ENCODE measurements at places on chromosomes 1 and 21.

DNA sequence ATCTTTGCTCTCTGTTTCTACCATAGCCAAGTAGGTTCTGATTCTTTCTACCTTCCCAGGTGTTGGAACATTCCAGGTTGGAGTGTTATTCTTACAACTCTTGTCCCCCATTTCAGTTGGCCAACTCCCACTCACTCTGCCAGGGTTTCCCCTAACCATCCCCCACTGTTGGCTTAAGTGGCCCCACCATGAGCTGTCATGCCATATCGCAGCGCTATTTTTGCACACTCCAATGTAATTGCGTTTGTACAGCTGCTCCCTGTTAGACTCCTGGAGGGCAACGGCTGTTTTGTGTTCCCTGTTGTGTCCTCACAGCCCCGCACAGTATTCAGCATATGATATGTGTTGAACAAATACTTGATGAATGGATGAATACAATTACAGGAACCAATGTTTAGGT lies 117.7 kb upstream of the ETS2 start:
- DNase-seq = no peak

- no peak for DNase-seq
Observed at GRCh38 chr1:245173446-245174211, 18.8 kb downstream of the KIF26B start.

DNA sequence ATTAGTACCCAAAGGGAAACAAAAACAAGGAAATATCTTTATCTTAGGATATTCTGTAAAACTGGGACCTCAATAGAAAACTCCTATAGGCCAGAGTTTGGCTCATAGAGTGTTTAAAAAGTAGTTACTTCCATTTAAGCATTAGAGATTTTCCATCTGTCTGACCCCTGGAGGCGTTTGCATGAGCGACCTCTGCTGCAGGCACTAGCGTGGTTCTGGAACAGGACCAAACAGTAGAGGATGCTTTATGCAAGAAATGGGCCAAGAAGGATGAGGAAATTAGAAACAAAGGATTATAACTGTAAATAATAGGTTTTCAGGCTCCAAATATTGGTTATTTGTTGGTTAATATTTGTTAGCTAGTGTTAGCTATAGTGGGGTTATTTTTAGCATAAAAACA lies 5.7 kb downstream of the ZBTB40 start:
- DNase-seq = peak; percentile 44

DNA sequence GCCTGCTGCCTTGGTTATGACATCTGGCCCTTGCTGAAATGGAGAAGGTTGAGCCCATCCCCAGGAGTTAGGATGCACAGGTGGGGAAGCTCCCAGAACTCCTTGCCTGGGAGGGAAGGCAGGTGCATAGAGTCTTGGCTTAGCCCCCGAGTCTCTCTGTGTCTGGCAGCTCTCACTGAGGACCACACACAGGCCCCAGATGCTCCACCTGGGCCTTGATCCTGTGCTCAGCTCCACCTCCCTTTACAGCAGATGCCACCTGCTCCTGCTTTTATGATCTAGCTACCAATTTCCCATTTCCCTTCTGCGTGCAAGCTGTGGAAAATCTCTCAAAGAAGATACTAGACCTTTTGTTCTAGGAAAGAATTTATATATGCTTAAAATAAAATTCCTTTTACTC lies 28.8 kb upstream of the KCNJ6 start:
- no peak for DNase-seq

DNA sequence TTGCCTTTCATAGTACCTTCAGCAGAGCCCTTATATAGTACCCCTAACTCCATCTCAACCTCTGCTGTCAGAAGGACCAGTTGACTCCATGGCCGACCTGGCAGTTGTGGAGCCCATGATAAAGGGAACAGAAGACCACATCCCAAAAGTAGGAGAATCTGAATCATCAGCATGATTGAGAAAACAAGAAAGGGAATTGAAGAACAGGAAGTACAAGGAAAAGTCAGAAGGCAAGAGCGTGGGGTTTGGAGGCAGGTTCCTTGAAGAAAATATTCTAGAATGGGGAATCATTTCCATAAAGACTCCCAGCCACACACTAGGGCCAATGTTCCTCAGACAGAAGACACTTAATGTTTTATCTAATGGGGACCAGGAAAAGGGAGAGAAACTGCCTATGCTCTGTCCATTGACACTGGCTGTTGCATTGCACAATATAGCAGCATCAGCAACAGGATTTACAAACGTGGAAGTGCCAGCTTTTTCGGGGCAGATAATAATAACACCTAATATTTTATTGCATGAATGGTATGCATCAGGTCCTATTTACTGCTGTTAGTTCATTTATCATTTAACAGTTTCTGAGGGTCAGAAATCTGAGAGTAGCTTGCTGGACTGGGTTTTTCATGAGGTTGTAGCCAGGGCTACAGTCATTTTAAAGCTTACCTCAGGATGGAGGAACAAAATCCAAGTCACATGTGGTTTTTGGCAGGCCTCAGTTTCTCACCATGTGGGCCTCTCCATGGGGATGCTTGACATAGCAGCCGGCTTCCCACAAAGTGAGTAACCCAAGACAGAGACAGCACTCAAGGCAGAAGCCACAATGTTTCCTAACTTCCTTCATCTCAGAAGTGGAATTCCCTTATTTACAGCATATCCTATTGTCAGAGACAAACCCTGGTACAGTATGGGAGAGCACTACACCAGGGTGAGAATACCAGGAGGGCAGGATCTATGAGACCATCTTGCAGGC lies 483.4 kb downstream of the PLPP3 start:
- peak; percentile 99 for DNase-seq

DNA sequence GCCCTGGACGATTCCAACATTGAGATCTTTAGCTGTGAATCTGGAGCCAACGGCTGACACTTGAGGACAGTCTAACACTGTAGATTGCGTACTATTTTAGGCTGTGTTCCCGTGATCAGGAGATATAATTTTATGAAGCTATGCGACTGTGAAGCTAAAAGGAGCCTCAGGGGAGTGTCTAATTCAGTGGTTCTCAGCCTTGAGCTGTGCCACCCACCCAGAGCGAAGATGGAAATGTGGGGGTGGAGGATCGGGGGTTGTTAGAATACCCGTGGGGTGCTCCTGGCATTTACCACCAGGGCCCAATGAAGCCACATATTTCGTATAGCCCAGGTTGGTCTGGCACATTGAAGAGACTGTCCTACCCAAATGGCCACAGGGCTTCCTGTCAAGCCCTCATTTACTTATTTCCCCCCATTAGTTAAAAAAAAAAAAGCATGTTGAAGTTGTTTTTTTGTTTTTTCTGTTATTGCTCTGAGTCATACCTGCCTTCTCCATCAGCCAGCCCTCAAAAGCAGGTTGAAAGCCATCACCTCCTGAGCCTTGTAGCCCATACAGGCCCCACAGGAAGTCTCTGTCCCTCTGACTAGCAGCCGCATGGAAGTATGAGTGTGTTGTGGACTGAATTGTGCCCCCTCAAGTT lies 141.7 kb downstream of the GALNT2 start:
- DNase-seq = no peak

DNA sequence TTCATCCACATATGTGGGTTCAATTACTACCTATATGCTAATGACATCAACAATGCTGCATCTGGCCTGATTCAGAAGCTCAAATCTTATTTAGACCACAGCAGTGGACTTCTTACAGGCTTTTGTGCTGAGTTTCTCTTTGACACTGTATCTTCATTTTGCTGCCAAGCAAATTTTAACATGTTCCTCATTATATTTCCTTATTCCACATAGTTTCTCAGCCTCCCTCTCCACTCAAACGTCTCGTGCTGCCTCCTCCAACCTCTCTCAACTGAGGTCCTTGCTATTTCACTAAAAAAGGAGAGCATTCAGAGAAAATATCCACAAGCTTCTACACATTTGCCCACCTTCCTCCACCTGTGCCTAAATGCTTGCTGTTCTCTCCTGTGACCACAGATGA lies 6.5 kb downstream of the TDRKH start:
- DNase-seq = no peak

DNA sequence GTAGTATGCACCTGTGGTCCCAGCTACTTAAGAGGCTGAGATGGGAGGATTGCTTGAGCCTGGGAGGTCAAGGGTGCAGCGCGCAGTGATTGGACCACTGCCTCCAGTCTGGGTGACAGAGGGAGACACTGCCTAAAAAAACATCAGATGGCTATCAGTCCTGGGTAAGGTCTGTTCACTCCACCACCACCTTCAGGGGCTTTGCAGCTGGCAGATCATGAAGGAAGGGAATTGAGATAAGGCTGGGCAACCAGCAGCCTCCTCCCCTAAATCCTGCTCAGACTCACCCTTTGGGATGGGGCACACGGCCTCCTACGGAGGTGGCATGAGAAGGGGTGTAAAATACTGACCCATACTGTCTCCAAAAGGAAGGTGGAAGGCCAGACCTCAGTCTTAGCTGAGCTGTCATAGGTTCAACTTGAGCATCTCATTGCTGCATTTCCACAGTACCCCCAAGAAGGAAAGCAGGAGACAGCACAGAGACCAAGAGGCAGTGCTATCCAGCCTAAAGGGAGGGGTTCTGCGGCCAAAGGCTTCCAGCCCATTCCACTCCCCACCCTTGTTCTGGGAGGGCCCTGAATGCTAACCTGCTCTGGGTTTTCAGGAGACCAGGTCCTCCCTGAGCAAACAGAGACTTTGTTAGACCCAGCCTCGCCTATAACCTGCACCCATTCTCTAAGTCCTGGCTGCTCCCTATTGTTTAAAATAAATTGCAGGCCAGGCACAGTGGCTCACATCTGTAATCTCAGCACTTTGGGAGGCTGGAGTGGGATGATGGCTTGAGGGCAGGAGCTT lies 13.7 kb downstream of the SLC45A3 start:
- no peak for DNase-seq

GRCh38 chr1:15153842-15154479 lies 414 bp downstream of the TMEM51 start:
- peak; percentile 49 for DNase-seq

- DNase-seq = no peak
Observed at GRCh38 chr1:3393987-3394920, 60.2 kb upstream of the ARHGEF16 start.

DNA sequence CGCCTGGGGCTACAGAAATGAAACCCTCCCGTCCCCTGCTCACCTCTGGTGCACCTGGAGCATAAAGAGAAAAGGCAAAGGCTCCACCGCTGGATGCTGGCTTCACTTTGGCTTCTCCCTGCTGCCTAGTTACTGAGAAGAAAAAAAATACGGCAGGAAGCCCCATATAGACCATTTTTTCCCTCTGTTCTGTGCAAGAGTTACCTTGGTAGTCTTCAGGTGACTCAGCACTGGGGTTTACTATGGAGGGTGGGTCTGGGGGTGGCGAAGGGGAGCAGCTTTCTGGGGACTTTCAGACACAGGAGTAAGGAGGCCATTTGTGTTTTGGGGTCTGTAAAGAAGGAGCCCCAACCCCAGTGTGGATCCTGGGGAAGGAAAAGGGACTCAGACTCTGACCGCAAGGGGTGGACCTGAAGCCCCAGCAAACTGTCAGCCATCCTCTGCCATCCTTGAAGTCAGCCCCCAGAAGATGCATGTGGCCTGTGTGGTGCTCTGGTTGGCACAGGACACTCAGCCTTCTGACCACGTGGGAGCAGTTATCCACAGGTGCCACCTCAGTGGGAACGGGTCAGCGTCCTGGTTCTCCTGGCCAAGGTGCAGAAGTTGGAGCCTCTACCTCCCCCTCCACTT lies 25.9 kb upstream of the EPS8L3 start:
- no peak for DNase-seq

- no peak for DNase-seq
Observed at GRCh38 chr1:26828411-26828991, 2.0 kb downstream of the ZDHHC18 start.

DNA sequence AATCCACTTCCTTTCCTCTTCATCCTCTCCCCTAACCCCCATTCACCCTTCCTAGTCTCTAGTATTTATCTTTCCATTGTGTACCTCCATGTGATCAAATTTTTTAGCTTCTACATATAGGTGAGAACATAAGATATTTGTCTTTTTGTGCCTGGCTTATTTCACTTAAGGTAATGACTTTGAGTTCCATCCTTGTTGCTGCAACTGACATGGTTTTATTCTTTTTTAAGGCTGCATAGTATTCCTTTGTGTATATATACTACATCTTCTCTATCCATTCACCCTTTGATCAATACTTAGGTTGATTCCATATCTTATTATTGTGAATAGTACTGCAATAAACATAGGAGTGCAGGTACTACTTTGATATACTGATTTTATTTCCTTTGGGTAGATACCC lies 128.7 kb downstream of the PCBP3 start:
- DNase-seq = no peak

DNA sequence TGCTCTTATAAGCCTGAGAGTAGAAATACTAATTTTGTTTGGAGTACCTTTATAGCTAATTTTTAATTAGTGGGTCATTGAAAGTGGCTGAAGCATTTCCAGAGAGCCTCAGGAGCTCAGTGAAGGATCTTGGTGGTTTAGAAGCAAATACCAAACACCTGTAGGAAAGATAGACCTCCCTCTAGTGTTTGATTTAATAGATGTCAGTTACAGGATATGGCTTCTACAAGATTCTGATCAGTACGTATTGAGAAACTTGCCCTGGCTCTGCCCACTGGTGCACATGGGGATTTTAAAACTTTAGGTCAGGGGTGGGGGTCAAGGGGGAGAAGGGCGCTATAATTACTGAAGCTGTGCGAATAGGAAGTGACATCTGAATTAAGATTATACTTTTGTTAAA lies 122.2 kb downstream of the POU2F1 start:
- DNase-seq = no peak

DNA sequence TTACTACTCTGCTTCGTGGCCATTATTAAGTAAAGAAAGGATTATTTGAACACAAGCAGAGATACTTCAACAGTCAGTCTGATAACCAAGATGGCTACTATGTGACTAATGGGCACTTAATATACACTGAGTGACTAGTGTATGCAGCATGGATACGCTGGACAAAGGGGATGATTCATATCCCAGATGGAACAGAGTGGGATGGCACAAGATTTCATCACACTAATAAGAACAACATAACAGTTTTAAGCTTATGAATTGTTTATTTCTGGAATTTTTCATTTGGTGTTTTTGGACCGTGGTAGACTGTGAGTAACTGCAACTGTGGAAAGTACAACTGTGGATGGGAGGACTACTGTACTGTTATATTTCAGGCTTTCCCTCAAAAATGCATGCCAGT lies 9.4 kb downstream of the ZCCHC17 start:
- DNase-seq = peak; percentile 98

DNA sequence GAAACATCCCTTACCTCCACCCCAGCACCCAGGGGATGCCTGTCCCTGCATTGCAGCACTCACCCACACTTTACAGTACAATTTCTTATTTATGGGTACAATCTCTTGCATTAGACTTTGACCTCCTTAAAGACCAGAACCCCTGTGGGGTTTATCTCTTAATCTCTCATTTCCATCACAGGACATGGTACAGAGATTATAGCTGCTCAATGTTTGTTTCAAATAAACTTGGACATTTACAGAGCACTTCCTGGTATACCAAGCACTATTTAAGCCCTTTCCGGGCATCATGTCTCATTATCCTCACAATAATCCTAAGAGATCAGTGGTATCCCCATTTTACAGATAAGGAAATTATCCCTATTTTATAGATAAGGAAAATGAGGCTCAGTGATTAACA lies 31.9 kb downstream of the FYB2 start:
- no peak for DNase-seq

- no peak for DNase-seq
Observed at GRCh38 chr1:116738673-116739370, 15.4 kb upstream of the CD2 start.

- DNase-seq = peak; percentile 49
Observed at GRCh38 chr1:24300971-24301784, 18.0 kb upstream of the GRHL3 start.

Measured in fibroblast of mammary gland (primary cell).